ENCODE measurements at places on chromosomes 7 and 10.

GRCh38 chr7:104124469-104124868 lies 83.3 kb downstream of the ORC5 start:
- no peak for DNase-seq

- no peak for DNase-seq
Observed at GRCh38 chr7:117809958-117810357, 63.3 kb downstream of the CTTNBP2 start.

- DNase-seq, result peak; percentile 49
Observed at GRCh38 chr10:68086910-68087684, 12.0 kb upstream of the HERC4 start.

DNA sequence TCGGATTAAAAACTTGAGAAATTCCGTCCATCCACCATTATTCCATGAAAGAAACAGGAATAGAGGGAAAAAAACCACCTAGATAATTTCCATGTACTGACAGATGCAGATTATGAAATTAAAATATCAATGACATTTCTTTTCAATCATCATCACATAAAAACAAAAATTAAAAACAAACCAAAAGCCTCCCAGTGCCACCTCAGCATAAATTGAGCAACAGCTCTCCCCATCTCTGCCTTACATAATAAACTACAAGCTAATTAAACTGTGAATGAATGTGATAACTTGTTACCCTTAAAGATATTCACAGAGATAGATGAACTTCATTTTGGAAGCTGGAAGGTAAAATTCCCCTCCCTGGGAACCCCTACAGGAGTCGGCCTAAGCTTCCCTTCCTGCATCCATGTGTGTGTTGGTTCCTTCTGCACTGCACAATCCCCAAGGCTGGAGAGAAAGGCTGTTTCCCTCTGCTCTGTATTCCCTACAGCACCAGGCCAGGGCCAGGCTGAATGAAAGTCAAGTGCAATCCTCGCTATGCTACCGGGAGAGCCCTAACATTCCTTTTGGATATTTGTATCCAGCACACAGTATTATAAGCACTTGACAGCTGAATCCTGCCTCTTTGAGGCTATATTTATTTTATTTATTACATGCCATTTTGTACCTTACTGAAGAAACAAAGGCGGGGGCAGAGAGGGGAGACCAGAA lies 8.1 kb downstream of the CCDC6 start:
- no peak for DNase-seq

- peak; percentile 77 for DNase-seq
Observed at GRCh38 chr7:97179454-97180104, 62.1 kb downstream of the SDHAF3 start.
